ENCODE measurements at places on chromosomes 3 and 15.

GRCh38 chr3:78343221-78343620 is 1303.3 kb downstream of the ROBO2 start:
- DNase-seq = no peak

DNA sequence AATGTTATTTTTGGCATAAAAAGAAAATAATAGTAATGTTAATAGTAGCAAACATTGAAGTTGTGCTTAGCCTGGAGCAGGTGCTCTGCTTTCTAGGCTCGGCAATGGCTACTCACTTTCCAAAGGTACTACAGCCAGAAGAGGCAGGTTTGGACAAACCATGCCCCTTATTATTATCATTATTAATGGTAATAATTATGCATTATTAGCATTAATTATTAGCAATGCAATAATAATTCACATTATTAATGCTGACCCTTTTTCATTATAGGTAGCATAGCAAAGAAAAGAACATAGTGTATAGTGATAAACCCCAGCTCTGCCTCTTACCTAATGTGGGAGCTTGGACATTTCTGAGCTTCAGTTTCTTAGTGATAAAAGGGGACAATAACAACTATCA is 171.4 kb downstream of the EDEM1 start:
- no peak for DNase-seq

DNA sequence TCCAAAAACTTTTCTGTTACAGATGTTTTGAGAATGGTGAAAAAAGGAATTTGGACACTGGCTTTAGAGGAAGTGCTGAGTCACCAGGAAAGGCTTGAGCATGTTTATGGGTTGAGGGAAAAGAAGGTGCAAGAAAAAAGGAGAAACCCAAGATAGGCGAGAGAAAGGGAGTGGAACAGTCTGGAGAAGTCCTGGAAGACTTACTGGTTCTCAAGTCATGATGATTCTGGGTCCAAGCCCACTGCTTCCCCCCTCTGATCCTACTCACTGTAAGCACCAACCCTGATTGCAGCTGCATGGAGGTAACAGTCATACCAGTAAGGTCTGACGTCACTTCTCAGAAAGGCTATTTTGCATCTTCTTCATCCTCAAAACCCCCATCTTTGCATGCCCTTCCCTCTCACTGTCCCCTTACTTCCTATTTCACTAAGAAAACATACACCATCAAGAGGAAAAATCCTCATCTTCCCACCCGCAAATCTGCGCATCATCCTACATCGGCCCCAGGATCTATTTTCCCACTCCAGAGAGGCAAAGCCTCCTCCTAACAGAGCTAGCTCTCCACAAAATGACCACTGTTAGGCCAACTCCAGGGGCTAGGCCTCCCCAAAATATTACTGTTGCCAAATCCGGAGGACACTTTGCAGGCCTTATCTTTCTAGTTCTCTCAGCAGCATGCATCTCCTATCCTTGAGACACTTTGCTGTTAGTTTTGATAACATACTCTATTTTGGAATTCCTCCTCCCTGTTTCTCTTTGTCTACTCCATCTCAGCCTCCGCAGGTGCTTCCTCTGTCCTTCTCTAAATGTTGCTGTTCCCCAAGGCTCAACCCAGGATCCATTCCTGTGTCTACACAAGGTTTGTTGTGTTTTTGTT is 3.2 kb upstream of the ATP13A3 start:
- no peak for DNase-seq

DNA sequence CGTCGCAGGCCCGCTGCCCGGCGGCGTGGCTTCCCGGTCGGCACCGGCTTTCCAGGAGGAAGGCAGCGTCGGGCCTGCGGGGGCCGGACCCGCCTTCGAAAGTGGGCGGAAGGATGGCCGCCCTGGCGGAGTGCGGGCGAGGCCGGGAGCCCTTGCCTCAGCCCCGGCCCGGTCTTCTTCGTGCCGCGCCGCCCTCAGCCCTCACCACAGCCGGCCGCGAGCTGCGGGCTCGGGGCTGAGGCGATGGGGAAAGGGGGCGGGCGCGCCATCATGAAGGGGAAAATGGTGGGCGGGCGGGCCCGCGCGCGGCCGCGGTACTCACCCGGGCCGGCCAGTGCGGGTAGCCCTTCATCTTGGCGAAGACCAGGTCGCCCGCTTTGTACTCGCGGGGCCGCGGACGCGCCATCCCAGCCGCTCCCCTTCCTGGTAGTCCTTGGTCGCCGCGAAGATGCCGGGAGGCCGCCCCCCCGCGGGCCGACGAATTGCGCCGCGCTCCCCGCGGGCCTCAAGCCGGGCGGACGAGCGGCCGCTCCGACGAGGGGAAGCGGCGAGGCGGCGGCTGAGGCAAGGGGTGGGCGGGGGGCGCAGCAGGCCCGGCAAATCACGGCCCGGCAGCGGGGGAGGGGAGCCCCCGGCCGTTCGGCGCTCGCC is 489 bp downstream of the HDGFL3 start:
- no peak for DNase-seq

DNA sequence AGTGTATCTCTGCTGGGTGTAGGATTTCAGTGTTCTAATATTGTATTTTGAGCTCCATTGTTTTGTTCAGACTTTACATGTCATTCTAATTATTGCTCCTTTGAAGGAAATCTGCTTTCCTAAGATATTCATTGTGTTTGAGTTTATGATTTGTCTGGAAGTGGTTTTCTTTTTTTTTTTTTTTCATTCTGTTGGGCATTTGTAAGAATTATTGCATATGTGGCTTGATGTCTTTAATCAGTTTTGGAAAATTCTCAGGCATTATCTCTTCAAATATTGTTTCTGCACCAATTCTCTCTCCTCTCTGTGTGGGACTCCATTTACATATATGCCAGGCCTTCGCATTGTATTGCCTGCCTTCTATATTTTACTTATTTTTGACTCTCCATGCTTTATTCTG is 65.8 kb upstream of the RNU6-1 start:
- DNase-seq = no peak

GRCh38 chr3:170079536-170080165 is 41.9 kb downstream of the GPR160 start:
- no peak for DNase-seq

DNA sequence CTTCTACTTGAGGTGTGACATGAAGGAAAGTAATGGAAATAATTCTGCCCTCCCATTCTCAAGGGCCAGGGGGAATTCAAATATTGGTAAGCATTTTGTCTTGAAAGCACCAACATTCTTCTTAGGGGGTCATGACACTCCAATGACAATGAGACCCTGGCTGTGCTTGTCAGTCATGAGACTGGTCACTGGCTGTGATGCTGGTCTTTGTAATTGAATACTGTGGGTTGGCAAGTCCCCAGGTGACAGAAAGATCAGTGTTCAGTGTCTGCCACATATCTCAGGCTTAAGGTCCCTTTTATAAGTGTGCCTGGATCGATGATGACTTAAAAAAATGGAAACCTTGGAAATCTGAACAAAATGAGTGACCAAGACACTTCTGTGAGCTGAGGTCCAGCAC is 151.4 kb downstream of the SNRPN start:
- DNase-seq = no peak

GRCh38 chr3:114624047-114624445 is 330.2 kb downstream of the TIGIT start:
- DNase-seq = no peak

GRCh38 chr3:42805141-42805821 is 991 bp upstream of the HIGD1A start:
- no peak for DNase-seq

GRCh38 chr3:14363991-14364390 is 38.4 kb upstream of the SLC6A6 start:
- no peak for DNase-seq

GRCh38 chr3:13932578-13933295 is 52.9 kb upstream of the WNT7A start:
- DNase-seq = no peak

- no peak for DNase-seq
Observed at GRCh38 chr3:197311591-197311990, 13.2 kb upstream of the DLG1 start.

- no peak for DNase-seq
Observed at GRCh38 chr3:150218236-150218635, 189.9 kb upstream of the TSC22D2 start.

- no peak for DNase-seq
Observed at GRCh38 chr3:133954717-133955360, 59.2 kb upstream of the RAB6B start.

DNA sequence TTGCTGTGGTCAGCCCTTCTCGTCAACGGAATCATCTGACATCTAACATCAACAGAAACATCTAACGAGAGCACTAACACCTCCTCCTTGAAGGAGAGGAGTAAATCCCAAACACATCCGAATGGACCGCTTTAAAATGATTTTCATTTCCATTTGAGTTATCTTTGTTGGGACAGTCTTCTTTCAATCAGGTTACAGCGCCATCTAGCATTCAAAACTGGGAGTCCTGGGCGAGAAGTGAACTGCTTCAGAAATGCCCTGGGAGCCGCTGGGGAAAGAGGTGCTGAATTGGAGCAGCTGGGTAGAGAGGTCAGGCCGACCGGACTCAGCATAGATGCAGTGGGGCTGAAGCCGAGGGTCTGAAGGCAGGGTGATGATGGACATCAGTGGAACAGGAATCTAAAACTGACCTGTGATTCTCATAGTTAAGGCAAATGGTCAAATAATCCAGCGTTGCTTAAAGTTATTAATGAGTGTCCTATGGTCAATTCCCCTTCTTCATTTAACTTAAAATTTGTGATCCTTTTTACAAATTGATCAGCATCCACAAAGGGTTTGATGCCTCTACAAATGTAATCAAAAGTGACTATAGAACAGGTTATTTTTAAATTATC is 170.0 kb upstream of the NDN start:
- no peak for DNase-seq

- DNase-seq = no peak
Observed at GRCh38 chr3:166663194-166663593, 716.9 kb downstream of the ZBBX start.

DNA sequence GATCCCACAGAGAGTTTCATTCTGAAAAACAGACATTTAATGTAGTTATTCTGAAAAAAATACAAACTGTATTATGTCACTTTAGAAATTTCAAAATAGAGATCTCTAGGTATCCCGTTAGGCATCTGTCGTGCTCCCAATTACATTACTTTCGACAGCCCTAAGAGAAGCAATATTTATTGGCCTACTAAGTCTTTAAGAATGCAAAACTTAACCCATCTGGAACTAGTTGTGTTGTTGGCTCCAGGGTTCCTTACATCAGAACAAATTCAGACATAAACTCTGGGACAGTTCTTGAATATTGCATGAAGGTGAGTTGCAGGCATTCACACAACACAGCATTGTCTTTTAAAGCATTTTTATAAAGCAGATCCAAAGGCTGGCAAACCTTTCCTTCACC is 498.4 kb downstream of the FHIT start:
- no peak for DNase-seq

GRCh38 chr15:75508840-75509532 is 57.5 kb upstream of the SIN3A start:
- DNase-seq = no peak

- no peak for DNase-seq
Observed at GRCh38 chr3:117793622-117794265, 1084.2 kb downstream of the TUSC7 start.

- DNase-seq = no peak
Observed at GRCh38 chr3:159882367-159882766, 106.3 kb upstream of the IL12A start.

GRCh38 chr3:111210003-111210711 is 138.5 kb downstream of the NECTIN3 start:
- no peak for DNase-seq

DNA sequence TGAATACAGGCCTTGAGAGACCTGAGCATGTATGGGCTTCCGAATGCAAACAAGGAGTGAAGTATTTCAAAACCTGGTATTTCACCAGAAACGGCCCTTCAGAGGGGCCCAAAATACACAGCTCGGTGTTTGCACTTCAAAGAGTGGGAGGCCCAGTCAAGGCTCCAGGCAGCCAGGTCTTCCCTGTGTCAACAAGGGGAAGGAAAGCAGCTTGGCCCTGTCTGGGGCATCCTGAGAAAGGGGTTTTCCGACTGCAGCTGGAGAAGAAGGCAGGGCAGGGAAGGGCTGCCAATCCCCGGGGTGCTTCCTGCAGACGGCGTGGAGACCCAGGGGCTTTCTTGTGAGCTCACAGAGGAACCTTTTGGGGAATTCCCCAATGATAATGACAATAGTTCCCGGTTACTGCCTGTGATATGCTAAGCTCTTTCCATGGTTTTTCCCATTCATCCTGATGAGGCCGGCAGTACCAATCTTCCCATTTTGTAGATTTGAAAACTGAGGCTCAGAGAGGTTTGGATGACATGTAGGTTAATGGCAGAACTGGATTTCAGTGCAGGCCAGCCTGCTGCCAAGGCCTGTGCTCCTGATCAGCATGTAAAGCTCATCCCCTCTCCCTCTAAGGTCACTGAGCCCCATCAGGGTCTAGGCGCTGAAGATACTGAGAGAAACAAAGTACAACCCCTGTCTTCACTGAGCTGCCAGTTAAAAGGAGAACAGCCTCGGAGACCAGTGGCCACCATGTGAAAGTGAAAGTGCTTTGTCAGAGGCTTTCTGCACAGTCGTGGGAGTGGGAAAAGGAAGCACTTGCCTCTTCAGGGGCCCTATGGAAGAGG is 43.0 kb upstream of the TLE3 start:
- DNase-seq = no peak

GRCh38 chr15:31357148-31357547 is 30.5 kb downstream of the KLF13 start:
- DNase-seq = no peak

- DNase-seq = no peak
Observed at GRCh38 chr15:36832774-36833463, 253.5 kb downstream of the CDIN1 start.

DNA sequence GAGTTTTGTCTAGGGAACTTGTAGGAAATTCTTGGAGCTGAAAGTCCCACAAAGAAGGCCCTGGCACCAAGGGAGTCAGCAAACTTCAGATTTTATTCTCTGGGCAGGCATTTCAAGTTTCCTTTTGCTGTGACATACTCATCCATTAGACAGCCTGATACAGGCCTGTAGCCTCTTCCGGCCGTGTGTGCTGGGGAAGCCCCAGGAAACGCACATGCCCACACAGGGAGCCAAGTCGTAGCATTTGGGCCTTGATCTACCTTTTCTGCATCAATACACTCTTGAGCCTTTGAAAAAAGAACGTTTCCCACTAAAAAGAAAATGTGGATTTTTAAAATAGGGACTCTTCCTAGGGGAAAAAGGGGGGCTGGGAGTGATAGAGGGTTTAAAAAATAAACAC is 15.0 kb downstream of the TIGIT start:
- peak; percentile 30 for DNase-seq

DNA sequence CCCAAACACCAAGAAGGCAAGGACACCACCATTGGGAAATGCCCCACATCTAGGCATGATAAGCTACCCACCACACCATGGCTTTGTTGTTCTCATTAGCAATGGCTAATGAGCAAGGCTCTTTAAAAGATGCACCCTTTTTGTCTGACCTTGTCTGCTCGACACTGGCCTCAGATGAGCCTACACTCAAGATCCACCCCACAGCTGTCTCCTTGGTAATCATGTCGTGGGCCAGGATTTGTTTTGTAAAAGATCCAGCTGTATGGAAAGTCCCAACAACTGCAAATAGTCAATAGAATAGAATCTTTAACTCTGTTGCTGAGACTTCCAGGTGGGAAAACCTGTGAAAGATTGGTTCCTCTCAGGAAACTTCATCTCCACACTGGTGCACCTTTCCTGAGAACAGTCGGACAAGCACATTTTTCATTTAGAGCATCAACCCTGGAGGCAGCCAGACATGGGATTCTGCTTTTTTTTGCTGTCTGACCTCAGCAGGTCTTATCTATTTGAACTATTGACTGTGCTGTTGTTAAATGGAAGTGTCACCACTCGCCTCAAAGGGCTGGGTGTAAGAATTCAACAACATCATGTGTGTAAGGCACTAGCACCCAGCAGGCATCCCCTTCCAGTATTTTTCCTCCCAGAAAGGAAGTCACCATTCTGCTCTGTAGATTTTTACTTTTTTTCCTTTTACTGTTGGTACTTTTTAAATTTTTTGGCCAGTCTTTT is 35.5 kb downstream of the DUT start:
- DNase-seq = no peak

- no peak for DNase-seq
Observed at GRCh38 chr15:51649659-51650521, 27.3 kb upstream of the DMXL2 start.
